A549 treated with ZK216348 at 1 μM for 4 hours (cell line): ENCODE measurements at places on chromosomes 1 and 21. TPM values are rescaled to one million over a fixed set of nuclear protein-coding genes. Genes with fewer than 3 reads are reported as not detected.

The WDR64 gene
- not detected in 5 replicates for total RNA-seq

The SLC45A3 gene
- total RNA-seq = 3.8 to 6.7 TPM (median 6.2 TPM) in 5 replicates

The CD48 gene
- total RNA-seq = not detected in 5 replicates

The TAL1 gene
- not detected in 5 replicates for total RNA-seq

The SLFNL1 gene
- not detected in 5 replicates for total RNA-seq

The HPDL gene
- 2.5 to 4.9 TPM (median 4.3 TPM) in 5 replicates for total RNA-seq

The FCRL5 gene
- not detected in 5 replicates for total RNA-seq

The S100A7 gene
- not detected in 5 replicates for total RNA-seq

The TCEANC2 gene
- total RNA-seq = 1.8 to 3.3 TPM (median 2.4 TPM) in 5 replicates

The CREB3L4 gene
- total RNA-seq = 7.5 to 11.4 TPM (median 9.7 TPM) in 5 replicates

The FAM110D gene
- total RNA-seq = 0.05 to 0.06 TPM in 2 of 5 replicates, not detected in the others

The RHBDL2 gene
- total RNA-seq = 1.0 to 2.5 TPM (median 2.1 TPM) in 5 replicates

The RPTN gene
- total RNA-seq = 0.07 TPM in 1 of 5 replicates, not detected in the others

The BGLAP gene
- total RNA-seq = 0.20 to 0.40 TPM (median 0.39 TPM) in 3 of 5 replicates, not detected in the others
